Stimulated activated CD8-positive, alpha-beta memory T cell treated with anti-CD3 and anti-CD28 coated beads, Interleukin-15, amount 100 ng/mL, for 24 hours (primary cell): ENCODE measurements at places on chromosomes 5 and 9.

DNA sequence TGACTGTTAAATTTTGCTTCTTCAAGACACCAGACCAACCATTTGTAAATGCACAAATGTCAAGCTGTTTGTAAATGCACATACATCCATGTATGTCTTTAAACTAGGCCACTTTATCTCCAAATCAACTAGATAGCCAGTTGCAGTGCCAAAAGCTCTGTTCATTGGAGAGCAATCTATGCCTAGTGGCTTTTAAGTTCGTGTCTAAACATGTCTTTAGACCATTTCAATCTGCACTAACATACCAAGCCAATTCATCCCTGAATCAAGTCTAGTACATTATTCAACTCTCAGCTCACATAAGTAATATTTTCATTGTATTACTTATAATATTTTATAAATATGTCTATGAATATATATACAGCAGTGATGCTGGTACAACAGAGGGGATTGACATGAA, 985.9 kb downstream of the CDH18 start:
- DNase-seq, result no peak

- DNase-seq, result no peak
Observed at GRCh38 chr9:123450098-123450770, 94.2 kb downstream of the CRB2 start.

DNA sequence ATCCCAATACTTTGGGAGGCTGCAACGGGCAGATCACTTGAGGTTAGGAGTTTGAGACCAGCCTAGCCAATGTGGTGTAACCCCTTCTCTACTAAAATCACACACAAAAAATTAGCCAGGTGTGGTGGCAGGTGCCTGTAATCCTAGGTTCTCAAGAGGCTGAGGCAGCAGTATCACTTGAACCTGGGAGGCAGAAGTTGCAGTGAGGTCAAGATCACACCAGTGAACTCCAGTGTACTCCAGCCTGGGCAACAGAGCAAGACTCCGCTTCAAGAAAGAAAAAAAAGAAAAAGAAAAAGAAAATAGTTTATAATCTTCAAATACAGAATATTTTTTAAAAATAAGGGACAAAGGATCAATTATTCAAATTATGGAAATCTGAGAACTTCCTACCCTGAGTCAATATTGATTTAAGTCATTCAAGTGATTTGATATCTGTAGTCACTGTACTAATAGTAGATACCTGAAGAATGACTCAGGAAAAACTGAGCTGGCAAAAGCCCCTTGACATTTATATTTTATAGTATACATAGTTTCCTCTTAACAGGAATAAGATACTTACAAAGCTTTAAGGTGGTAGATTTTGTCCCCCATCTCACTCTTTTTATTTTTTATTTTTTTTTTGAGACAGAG, 61.8 kb downstream of the PTBP3 start:
- no peak for DNase-seq

DNA sequence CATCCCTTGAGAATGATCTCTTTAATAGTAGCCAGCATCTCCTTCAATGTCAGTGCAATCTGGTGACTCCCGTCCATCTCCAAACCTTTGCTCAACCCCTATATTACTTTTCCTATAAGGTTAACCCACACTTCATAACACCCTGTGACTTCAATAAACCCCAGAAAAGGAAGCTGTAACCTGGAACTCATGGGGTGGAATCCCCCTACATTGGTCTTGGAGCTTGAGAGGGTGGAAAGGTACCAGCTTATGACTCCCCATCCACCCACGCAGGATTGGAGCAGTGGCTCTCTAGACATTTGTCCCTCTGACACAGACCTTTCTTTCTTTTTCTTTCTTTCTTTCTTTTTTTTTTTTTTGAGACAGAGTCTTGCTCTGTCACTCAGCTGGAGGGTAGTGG, 54.7 kb upstream of the ZFR start:
- DNase-seq, result no peak

- no peak for DNase-seq
Observed at GRCh38 chr5:37580106-37580505, 201.0 kb downstream of the WDR70 start.

- no peak for DNase-seq
Observed at GRCh38 chr9:117081641-117082317, 333.1 kb downstream of the ASTN2 start.

GRCh38 chr5:124641154-124641792, 105.2 kb downstream of the ZNF608 start:
- DNase-seq, result no peak

DNA sequence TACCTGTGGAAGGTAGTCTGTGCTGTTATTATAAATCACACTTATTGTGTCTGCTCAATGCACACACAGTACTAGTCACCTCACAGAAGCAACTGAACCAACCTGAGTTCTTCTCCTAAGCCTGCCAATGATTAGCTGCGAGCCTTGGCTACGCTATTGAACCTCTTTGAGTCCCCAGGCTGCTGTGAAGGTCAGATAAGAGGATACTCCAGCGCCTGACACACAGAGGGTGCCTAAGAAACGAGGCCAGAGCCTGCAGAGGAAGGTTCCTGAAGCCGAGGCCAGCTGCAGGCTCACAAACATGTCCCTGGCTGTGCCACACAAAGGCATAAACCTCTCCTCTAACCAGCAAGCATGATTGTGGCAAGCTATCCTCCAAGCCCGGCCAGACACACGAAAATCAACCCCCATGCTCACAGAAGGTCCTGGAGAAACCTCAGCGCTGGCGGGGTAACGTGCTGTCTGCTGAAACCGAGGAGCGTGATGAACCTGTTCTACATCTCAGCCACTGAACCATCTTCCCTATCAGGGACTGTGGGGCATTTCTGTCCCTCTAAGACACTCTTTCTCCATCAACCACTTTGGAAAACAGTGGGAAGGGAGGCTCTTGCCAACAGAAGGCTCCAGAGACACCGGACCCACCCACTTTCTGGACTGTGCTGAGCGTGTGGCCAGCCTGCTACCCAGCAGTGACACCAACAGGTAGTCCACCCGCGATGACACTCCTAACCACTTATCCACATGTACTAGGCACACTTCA, 53.2 kb upstream of the SLC25A51 start:
- DNase-seq, result no peak

- no peak for DNase-seq
Observed at GRCh38 chr5:1520791-1521453, 2.8 kb downstream of the LPCAT1 start.

GRCh38 chr5:84382363-84383295, 2.1 kb downstream of the EDIL3 start:
- no peak for DNase-seq

- no peak for DNase-seq
Observed at GRCh38 chr5:146048994-146049703, 56.2 kb downstream of the PLAC8L1 start.

- DNase-seq, result no peak
Observed at GRCh38 chr5:34523387-34523726, 132.8 kb upstream of the RAI14 start.

- DNase-seq, result no peak
Observed at GRCh38 chr5:62450259-62450658, 37.7 kb downstream of the IPO11 start.

DNA sequence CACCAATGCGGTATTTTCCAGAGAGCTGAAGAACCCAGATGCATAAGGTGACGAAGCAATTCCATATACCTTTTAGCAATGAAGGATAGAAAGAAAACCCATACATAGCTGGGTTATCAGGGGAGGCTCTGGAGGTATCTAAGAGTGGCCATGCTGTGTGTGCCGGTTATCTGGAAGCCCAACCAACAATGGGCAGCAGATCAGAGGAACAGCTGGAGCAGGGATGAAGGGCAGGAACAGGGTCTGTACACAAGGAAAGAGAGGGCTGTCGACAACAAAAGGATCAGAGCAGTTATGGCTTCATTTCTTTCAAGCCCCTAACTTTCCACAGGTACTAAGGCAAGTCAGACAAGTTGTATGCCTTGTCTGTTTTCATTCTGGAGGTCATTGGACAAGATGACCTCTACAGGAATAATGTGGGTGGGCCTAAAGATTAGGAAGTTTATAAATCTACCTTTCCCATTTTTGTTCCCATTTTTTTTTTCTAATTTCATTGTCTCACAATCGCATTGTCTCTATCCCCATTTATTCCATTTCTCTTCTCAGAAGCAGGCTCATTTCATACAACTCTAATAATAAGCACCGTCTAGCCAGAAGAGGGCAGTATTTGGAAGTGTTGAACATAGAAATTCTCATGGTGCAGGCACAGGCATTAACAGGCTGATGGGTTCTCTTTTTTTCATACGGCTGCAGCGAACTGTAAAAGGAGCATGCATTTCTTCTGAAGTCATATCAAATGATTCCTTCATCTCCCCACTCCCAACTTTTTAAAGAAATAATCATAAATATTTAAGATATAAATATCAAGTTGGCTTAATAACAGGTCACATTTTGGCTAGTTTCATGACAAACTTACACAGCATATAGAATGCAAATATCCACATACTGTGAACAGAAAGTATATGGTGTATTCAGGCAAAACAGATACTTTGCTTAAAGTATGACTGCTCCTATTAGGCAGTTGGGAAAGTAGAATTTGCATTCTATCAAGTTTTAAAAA, 63.5 kb downstream of the ZNF474 start:
- no peak for DNase-seq

DNA sequence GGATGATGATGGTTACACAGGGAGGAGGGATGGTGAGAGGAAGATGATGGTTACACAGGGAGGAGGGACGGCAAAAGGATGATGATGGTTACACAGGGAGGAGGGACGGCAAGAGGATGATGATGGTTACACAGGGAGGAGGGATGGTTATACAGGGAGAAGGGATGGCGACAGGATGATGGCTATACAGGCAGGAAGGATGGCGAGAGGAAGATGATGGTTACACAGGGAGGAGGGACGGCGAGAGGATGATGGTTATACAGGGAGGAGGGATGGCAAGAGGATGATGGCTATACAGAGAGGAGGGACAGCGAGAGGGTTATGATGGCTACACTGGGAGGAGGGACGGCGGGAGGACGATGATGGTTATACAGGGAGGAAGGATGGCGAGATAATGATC, 64.1 kb upstream of the FCN1 start:
- DNase-seq, result no peak

GRCh38 chr9:134738869-134739659, 97.5 kb downstream of the COL5A1 start:
- DNase-seq, result peak; percentile 3

DNA sequence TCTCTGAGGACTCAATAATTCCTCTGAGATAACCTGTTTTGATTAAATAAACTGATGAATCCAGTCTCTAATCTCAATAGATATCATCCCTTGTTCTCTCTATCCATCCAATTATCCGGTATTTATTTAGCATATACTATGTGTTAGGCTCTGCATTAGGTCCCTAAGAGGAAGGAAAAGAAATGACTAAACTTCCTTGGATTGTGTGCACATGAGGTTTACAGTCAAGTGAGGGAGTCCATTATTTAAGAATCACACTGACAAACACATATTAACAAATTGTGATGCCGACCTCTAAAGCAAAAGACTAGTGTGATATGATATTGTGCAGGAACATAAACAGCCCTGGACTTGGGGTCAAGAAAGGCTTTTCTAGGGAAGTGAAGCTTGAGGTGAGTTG, 140.8 kb downstream of the HMHB1 start:
- DNase-seq, result no peak

DNA sequence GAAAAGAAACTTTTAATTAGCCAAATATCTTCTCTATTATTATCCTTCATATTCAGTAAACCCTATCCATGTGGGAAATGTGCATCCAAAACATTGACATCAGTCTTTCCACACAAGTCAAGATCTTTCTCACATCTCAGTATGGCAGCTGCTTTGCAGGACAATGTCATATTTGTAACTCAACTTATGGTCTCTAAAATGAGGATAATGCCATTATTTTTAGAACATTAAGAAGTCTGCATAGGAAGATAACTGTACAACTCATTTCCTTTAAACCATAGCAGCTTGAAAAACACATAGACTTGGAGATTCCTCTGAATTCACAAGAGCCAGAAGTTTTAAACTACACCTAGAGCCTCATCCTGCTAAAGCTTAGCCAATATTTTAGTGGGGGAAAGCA, 43.7 kb downstream of the MCTP1 start:
- no peak for DNase-seq

DNA sequence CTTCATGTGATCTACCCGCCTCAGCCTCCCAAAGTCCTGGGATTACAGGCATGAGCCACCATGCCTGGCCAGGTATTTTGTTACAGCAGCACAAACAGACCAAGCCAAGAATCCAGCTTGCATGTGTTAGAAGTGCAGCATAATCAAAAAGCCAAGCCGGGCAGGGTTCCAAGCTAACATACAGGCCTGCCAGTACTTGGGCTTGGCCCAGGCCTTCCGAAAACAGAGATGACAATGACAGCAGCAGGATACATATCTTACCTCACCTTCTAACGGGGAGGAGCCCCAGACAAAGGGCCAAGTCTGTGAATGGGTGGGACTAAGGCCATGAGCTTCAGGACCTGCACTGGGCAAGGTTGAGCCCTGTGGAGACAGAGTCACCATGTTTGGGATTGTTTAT, 91.4 kb upstream of the ZNF462 start:
- DNase-seq, result no peak

DNA sequence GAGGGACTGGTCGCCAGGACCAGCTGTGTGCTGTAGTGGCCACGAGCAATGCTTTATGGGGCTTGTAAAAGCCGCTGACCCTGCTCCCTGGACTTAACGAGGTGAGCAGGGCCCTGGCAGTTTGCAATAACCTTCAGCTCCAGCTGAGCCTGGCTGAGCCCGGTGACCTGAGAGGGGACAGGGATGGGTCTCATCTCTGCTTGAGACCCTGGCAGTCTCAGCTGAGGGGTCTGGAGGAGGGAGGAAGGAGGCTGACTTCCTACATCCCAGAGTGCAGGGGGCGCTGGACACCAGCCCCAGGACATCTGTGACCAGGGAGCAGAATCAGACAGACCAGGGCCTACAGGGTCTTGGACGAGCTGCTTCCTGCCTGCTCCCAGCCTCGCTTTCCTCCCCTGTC, 277.5 kb upstream of the MVB12B start:
- no peak for DNase-seq

GRCh38 chr9:38018958-38019602, 49.9 kb downstream of the SHB start:
- DNase-seq, result no peak

- no peak for DNase-seq
Observed at GRCh38 chr5:7869474-7870136, 657 bp downstream of the MTRR start.

DNA sequence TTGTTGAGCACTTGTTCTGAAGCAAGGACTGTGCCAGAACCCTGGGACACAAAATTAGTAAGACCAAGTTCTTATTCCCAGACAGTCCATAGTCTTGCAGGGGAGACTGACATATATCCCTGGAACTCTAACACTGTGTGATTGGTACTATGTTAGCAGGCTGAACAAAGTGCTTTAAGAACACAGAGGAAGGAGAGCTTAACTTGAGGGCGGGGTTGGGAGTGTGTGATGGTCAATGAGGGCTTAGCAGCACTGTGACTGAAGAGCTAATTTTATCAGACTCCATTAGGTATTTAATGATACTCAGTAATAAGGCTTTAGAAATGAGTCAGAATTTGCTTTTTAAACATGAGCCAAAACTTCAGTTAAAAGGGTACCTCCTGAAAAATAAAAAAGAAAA, 14.9 kb upstream of the SPATA24 start:
- DNase-seq, result no peak
